Hematopoietic multipotent progenitor cell (in vitro differentiated cells): ENCODE measurements at places on chromosomes 1 and 21.
A peak's percentile ranks its signal among the peaks of the same experiment; 100 is the strongest.

- DNase-seq, result no peak
These were observed 105.2 kb downstream of the ZSCAN20 start for GRCh38 chr1:33577663-33578062.

- no peak for DNase-seq
These were observed 90.8 kb downstream of the ZP4 start for GRCh38 chr1:237799762-237800474.

DNA sequence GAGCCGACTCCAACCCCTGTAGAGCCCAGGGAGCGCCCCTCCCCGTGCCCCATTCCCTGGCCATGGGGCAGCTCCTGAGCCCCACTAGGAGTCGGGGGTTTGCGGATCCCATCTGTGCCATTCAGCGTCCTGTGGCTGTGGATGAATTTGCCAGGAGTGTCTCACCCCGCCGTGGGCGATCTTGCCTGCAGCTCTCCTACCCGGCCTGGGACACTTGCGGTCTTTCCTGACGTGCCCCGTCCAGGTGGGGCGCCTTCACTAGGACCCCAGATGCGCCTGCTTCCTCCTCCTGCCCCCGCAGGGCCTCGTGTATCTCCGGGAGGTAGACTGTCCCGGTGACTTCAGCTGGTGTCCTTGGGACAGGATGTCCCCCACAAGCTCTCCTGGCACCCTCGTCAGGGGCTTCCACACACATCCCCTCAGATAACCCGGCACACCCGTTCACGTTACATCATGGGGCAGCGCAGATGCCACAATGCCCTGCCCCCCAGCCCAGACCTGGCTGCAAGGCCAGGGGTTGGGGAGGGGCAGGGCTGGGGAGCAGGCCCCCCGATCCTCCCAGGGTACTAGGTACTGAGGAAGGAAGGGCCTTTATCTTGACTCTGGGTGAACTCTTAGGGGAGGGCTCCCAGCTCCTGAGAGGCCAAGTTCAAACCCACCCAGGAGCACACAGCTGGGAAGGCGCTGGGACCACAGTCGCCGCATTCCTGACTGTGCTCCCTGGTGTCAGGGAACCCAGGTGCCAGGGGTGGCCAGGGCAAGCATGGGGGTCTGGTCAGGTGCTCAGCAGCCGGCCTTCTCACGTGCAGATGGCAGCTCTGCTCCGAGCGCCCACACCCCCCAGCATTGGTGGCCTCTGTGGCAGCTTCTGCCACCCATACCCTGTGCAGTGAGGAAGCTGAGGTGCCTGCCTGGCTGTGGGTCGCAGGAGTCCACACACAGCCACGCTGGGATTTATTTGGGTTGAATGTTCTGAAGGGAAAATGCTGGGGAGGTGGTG, 53.4 kb upstream of the COL6A1 start:
- no peak for DNase-seq

GRCh38 chr1:224109981-224110380, 3.9 kb upstream of the FBXO28 start:
- DNase-seq, result no peak

GRCh38 chr1:9110669-9111356, 18.1 kb downstream of the GPR157 start:
- peak; percentile 58 for DNase-seq

DNA sequence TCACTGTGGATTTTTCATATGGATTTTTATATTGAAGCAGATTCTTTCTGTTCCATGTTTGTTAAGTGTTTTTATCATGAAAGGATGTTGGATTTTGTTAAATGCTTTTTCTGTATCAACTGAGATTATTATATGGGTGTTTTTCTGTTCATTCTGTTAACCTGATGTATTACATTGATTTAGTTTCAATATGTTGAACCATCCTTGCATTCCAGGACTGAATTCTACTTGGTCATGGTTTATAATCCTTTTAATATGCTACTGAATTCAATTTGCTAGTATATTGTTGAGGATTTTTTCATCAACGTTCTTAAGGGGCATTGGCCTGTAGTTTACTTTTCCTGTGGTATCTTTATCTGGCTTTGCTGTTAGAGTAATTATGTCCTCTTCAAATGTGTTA, 55.8 kb downstream of the CCDC30 start:
- no peak for DNase-seq

DNA sequence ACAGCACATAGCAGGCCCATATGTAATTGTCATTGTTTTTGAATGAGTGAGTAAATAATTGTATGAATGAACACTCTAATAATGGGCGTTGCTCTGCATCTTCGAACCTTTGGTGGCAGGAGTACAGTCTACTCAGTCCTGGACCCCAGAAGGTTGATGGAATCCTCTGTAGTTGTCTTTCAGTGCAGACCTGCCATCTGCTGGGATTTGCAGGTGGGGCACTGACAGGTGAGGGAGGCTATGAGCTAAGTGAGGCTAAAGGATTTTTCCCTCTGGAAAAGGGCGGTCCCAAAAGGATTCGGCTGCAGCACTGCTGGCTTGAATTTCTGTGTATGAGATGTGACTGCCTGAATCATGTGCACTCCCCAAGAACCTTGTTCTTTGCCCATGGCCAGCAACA, 53.4 kb downstream of the PLXNA2 start:
- no peak for DNase-seq
